KBM-7 (cell line): ENCODE measurements at places on chromosomes 4 and X.
A peak's percentile ranks its signal among the peaks of the same experiment; 100 is the strongest.

- DNase-seq = peak; percentile 70
Observed at GRCh38 chr4:1248245-1249147, at the start of gene CTBP1. Gene CTBP1 (minus strand): TSS chr4:1249130. CDS start chr4:1241331, 7,799 bp downstream.

- no peak for DNase-seq
Observed at GRCh38 chrX:19956923-19957322, 33.9 kb downstream of the BCLAF3 start.

DNA sequence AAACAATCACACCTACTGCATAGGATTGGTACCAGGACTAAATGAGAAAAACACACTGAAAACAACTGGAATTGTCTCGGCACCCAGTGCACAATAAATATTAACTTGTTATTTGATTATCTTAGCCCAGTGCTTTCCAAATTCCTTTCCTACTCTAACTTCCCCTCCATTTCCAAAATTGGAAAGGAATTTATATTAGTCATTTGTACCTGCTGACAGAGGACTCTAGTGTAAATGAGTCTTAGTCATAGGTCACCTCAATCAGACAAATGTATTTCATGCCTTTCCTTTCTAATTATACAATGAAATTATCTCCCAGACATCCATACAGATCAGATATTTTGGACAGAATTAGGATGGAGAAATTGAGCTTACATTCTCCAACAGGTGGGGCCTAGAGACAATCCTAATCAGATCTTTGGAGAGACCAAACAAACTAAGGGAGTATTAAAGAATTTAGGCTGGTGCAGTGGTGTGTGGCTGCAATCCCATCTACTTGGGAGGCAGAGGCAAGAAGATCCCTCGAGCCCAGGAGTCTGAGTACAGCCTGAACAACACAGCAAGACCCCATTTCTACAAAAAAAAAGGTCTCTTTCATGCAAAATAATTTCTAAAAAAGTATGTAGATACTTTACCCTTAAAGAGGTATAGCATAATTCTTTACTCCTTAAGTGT is 10.1 kb downstream of the SH3D19 start:
- DNase-seq = no peak

- no peak for DNase-seq
Observed at GRCh38 chr4:128454881-128455280, 167.3 kb upstream of the PGRMC2 start.

DNA sequence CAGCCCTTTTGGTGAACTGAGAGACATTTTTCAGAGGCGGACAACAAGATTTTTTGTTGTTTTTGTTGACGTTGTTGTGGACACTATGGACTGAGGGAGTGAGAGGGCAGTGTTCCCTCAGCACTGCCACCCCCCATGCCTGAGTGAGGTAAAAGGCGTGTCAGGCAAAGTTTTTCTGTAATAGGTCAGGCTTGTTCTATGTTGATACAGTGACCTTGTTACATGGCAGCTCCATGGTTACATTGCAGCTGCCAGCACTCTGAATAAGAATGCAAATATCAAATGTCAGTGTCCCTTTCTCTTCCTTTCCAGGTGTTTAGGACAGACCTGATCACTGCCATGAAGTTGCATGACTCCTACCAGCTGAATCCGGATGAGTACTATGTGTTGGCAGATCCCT is 36.6 kb downstream of the JADE1 start:
- no peak for DNase-seq

DNA sequence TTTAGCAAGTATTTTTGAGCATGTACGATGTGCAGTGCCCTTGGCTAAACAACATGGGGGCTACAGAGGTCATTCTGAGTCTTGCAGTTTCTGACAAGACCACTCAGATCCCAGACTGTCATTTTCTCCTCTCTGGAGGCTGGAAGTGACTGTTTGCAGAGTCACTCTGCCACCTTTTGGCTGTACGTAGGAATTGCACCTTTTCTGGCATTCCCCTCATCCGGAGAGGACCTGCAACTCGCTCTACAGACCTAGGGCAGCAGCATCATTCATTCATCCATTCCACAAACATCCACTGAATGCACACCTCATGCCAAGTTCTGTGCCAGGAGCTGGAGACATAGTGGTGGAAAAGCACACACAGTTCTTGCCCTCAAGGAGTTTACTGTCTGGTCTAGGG is 160.4 kb upstream of the GPR101 start:
- DNase-seq = peak; percentile 76

DNA sequence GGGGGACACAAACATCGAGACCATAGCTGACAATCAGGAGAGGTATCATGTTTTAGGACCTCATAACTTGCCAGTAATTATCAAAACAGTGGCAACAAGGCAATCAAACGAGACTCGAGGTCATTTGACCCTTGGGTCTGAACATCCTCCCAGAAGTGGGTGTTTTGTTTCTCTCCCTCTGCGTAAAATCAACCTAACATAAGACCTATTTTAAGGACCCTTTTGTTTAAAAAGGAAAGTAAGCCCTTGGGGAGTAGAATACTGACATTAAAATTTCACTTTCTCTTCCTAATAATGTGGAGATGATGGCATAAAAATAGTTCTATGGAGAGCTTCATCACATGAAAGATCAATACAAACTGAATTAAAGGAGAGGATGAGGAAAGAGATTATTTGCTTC is 106.2 kb upstream of the PUDP start:
- no peak for DNase-seq

- peak; percentile 5 for DNase-seq
Observed at GRCh38 chr4:38128478-38129459, 168.6 kb downstream of the PTTG2 start.

DNA sequence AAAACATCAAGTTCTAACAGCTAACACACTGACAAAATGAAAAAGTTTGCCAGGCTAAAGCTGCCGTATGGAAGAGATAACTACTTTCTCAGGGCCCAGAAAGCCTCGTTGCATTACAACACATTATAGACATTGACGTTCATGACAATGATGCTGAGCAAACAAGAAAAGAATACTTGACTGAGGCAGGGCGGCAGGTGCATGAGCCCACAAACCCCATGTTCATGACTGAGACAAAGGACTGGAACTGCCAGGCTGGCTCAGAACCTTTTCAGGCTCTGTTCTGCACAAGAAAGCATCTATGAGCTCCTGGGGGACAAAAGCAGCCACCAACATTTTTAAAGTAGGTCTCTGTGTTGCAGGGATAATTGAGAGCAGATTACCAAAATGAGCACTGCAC is 13.6 kb downstream of the TLR6 start:
- DNase-seq = no peak

- no peak for DNase-seq
Observed at GRCh38 chrX:39249999-39250398, 448.7 kb downstream of the MID1IP1 start.

DNA sequence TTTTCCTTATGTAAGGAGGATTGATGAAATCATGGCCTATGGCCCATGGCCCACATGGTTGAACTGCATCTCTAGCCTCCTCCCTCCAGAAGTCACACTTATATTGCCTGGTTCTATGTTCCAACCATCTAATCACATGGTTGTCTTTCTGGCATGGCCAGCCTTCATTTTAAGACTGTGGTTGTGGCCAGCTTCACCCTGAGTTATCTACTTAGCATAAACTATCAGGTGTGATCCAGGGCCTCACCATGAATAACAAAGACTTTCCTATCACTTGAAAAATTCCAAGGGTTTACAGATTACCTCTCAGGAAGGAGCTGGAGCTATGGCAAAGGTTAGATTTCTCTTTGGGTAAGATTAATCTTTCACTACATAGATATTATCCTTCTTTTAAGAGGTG is 222.8 kb downstream of the SNCA start:
- no peak for DNase-seq

DNA sequence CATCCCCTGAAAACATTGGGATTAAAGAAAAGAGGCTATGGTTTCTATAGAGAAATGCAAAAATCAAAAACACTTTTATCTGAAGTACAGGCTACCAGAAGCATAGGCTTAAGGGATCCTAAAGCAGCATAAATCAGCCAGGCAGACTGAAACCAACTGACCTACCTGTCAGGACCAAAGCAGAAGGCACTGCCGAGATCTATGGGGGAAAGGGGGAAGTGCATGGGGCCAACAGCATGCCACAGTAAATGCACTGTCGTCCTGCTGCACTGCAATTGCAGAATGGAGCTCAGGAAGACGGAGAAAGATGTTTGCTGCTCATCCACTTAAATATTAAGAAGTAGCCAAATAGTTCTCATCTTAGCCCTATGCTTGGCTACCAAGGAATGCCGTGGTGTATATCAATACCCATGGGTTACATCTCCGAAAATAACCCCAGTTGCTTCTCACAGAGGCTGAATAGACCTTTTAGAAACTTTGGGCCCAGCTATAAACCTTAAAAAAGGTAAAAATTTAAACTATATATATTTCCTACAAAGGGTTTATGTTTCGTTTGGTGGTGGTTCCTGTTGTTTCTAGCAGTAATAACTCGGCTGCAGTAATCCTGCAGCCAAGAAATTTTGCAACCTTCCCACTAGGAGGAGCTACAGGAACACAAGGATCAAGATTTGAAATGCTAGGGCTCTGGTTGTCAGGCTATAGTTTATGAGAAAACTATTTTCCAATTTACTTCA is 312.2 kb upstream of the DIAPH2 start:
- DNase-seq = peak; percentile 72

GRCh38 chr4:88952081-88952480 is 104.9 kb downstream of the FAM13A start:
- no peak for DNase-seq

DNA sequence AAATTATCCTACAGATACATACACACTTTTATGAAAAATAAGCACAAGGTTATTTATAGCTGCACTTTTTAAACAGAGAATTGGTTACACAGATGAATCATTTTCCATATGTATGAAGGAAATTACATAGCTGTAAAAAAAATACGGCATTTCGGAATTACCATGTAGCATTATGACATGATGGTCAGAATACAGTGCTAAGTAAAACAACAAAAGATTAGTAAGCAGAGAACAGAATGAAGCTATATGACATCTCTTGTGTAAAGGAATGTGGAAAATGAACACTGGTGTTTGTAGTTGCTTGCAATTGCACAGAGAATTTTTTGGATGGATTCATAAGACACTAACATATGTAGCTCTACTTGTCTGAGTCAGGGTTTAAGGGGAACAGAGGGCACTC is 1222.0 kb upstream of the PRKX start:
- no peak for DNase-seq

DNA sequence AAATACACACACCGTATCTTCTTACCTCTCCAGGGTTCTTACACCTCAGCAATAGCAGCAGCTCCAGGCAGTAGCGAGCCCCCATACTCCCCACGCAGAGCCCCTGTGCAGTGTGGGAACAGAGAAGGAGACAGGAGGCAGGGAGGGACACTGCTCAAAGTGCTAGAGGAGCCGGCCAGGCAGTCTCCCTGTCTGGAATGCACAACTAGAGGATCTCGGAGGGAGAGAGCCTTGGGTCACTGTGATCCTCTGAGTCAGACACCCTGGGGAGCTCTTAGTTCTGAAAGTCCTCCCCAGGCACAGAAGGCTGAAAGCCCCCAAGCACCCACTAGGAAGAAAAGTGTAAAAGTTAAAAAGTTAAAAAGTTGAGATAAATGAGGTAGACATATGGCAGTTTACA is 16.0 kb downstream of the AMELX start:
- no peak for DNase-seq

DNA sequence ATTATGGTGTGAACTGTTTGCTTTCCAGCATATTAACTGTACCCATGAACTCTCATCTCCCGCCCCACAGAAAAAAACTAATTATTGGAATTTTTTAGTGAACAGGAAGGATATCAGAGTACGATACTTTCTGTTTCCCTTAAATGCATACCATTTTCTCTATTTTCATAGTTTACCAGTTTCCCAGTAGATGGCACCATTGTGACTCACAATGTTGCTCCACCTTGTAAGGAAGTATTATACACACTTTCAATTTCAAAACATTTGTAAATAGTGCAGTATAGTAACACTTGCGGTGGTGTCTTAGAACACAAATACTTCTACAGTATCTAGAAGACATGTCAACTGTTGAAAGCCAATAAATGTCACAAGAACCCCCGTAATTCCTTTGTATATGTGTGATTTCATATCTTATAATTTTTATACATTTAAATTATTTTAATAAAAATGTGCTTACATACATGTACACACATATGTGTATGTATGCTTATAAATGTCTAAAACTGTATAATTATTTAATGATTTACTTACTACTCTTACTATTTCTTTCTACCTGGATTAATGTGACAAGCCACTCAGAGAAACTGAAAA is 167.3 kb downstream of the SLIT2 start:
- peak; percentile 51 for DNase-seq

- peak; percentile 69 for DNase-seq
Observed at GRCh38 chr4:185183622-185184281, 20.0 kb downstream of the CFAP97 start.

GRCh38 chrX:2769615-2770014 is 17.8 kb downstream of the XG start:
- DNase-seq = no peak

- no peak for DNase-seq
Observed at GRCh38 chrX:74505437-74505836, 84.1 kb downstream of the SLC16A2 start.

DNA sequence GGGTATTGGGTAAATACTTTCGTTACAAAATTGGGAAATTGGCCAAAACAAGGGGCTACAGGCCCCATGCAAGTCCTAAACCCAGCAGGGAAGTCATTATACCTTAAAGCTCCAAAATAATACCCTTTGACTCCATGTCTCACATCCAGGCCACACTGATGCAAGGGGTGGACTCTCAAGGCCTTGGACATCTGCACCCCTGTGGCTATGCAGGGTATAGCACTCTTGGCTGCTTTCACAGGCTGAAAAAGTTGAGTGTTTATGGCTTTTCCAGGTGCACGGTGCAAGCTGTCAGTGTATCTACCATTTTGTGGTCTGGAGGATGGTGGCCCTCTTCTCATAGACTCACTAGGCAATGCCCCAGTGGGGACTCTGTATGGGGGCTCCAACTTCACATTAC is 326.5 kb downstream of the TEX13C start:
- DNase-seq = peak; percentile 5

DNA sequence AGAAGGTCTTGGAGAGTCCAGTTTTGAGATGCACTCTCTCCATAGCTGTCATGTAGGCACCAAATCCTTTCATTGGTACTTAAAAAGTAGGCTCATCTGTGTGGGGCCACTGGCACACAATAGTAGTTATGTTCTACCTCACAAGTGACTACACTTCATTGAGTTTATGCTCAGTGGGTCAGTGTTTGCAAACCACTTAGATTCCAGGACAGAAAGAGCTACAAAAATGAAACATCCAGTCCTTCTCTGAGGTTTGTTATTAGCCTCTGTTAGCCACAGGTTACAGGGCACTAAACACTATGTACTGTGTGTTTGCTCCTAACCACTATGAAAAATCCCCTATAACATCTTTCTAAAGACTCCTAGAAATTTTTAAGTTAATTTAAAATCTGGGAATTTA is 13.8 kb downstream of the RAB28 start:
- DNase-seq = no peak

GRCh38 chr4:19806865-19807264 is 444.8 kb upstream of the SLIT2 start:
- no peak for DNase-seq

- DNase-seq = peak; percentile 60
Observed at GRCh38 chrX:12894074-12895030, 12.1 kb upstream of the TLR8 start.

DNA sequence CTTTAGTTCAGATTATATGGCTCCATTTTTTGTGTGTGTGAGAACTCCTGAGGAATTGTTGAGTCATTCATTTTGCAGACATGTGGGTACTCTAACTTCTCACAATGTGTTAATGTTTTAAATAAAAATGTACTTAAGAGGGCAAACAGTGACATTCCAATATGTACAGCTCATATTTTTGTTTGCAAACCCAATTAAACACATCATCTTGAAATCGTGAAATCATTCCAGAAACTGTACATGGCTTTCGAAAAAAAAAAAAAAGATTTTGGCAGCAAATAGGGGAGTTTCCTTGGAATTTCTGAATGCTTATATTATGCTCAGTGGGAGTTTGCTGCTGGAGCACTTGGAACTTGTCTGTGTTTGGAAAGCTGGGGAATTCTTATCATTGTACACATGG is 85.0 kb downstream of the HPGD start:
- DNase-seq = no peak
